ENCODE measurements at places on chromosomes 7 and 10.
A peak's percentile ranks its signal among the peaks of the same experiment; 100 is the strongest.

- no peak for DNase-seq
Measured at GRCh38 chr10:33137356-33138005, 179.5 kb upstream of the ITGB1 start.

GRCh38 chr7:103680161-103681144 lies 234.4 kb upstream of the SLC26A5 start:
- DNase-seq, result no peak

GRCh38 chr7:89687211-89687610 lies 467.1 kb upstream of the STEAP1 start:
- DNase-seq, result no peak

GRCh38 chr10:17841050-17841449 lies 31.9 kb downstream of the MRC1 start:
- DNase-seq, result peak; percentile 16

DNA sequence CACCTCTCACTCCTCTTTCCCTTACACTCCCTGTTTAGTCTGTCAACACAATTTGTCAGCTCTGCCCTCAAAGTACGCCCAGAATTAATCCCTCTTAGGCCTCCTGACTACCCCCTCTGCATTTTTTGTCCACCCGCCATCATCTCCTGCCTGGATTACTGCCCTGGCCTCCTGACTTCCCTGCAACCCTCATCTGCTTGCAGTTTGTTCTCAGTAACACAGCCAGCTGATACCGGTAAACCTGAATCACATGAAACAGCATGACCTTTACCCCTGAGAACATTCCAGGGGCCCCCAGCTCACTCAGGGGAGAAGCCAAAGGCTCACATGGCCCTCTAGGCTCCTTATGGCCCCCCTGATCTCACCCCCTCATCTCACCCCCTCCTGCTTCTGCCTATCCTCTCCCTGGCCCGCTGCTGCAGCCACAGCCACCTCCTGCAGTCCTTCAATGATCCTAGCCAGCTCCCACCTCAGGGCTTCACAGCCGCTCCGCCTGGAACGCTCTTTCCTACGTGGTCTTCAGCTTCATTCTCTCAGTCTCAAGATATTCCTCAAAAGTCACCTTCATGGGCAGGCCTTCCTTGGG lies 8.9 kb downstream of the C10orf53 start:
- DNase-seq, result no peak

DNA sequence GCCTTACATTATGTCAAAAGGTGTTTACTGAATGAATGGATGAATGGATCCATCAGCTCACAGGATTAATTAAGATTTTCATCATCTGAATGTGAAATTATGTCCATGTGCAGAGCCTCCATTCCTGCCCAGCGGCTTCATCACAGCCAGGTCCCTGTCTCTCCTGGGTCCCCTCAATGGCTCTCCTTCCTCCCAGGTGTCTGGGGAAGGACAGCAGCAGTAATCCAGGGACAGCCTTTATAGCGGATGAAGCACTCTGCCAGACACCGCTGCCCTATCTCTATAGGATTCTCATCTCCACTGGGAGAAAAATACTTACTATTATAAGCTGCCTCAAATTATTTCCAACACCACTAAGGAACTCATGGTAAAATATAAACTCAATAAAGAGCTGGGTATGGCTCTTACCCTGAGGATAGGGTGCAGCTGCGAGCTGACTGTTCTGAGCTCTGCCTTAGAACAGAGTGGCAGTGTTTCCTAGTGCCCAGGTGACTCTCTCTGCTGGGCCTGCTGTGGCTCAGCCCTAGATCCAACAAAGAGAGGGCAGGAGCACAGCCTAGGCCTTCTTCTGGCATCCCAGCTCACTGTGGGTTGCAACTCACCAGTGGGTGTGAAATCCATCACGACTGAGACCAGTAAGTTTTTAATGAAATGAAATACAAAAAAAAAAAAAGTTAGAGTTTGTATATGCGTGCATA lies 38.3 kb downstream of the GPRIN2 start:
- DNase-seq, result no peak

GRCh38 chr7:32153006-32153405 lies 82.8 kb upstream of the PDE1C start:
- DNase-seq, result no peak

GRCh38 chr10:299969-300368 lies 164.7 kb downstream of the ZMYND11 start:
- DNase-seq, result no peak

DNA sequence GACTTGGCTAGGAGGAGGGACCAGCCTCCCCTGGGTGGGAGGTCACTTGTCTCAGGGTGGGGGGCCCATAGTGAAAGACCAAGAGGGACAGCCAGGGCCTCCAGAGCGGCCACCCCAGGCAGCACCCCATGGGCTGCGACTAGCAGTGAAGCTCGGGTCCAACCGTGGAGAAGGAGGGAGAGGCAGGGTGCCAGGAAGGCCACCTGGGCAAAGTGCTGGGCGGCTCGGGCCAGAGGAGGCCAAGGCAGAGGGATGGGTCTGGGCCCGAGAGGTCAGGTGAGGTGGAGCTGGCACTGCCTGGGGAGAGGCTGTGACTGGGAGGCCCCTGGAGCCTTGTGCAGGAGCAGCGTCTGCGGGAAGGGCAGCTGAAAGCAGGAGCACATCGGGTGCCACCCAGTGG lies 41.8 kb downstream of the CLRN3 start:
- no peak for DNase-seq

DNA sequence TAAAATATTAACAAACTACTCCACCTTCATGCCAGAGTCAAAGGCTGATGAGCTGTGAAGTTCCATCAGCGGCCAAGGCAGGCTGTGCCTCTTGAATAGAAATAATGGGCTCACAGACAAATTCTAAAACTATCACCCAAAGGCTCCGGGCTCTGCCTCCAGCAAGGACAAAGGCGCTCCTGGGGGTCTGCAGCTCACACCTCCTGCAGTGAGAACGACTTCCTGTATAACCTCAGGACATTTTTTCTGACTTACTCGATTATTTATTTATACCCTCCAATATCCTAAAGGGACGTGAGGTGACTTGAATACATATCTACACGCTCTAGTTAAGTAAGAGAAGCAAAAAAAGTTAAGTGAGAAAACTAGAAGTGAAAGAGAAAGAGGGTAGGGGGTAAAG lies 500.7 kb downstream of the CCSER2 start:
- no peak for DNase-seq

DNA sequence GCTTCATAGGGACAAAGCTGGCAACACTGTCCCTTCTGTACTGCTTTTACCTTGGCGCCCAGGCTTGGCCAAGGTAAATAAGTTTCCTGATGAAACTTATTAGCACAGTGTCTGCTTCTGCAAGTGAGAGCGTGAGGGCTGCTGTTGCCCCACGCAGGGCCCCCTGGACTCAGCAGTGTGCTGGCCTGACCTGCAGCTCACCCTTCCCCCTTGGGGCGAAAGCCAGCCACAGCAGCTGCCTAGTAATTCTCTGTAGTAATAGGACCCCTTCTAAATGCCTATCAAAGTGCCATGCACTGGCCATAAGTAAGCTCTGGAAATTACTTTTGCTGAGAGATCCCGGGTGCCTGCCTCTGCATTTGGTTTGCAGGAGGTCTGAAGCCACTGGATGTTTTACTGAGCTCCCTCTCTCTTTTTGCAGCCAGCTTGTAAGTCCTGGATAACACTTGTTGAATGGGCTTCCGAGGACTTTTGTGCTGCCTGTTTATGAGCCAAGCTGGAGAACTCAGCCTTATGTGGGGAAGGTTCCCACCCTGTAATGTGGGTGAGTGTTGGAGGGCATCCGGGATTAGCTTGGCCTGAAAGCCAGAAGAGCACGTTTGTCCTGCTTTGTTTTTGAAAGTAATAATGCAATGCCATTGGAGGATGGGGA lies 293.9 kb downstream of the C7orf25 start:
- no peak for DNase-seq

- DNase-seq, result no peak
Measured at GRCh38 chr10:90847436-90847835, 10.4 kb downstream of the HTR7 start.

- DNase-seq, result peak; percentile 50
Measured at GRCh38 chr10:115710136-115710535, 562.9 kb downstream of the GFRA1 start.

DNA sequence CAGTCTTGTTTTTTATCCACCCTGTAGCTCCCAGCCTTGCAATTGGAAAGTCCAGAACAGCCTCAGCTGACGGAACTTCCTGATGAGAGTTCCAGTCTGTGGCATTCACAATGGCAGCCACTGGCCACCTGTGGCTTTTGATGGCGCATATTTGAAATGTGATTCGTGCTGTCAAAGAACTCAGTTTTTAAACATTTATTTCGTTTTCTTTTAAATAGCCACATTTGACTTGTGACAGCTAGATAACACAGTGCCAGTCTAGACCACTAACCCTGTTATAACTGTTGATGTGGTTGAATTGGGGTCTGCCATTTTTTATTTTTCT lies 97.3 kb downstream of the INPP5A start:
- DNase-seq, result no peak

DNA sequence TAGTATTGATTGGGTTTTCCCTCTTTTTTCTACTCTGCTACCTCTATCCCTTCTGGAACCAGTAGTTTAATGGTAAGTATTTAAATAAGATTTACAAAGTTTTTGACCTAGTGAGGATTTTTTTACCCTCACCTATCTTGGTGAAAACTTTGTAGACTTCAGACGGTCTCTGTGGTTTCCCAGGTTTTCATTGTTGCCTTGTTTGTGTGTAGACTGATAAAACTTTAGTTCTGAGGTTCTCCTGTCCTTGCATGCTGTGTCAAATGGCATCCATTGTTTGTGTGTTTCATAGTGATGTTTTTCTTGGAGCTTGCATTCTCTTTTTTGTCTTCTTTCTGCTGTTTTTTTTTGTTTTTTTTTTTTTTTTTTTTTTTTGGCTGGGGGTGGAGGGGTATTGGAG lies 22.6 kb downstream of the ZNRF2 start:
- DNase-seq, result no peak

GRCh38 chr10:4527281-4527970 lies 298.6 kb upstream of the AKR1E2 start:
- no peak for DNase-seq

- no peak for DNase-seq
Measured at GRCh38 chr7:46168671-46169383, 247.8 kb upstream of the IGFBP3 start.

DNA sequence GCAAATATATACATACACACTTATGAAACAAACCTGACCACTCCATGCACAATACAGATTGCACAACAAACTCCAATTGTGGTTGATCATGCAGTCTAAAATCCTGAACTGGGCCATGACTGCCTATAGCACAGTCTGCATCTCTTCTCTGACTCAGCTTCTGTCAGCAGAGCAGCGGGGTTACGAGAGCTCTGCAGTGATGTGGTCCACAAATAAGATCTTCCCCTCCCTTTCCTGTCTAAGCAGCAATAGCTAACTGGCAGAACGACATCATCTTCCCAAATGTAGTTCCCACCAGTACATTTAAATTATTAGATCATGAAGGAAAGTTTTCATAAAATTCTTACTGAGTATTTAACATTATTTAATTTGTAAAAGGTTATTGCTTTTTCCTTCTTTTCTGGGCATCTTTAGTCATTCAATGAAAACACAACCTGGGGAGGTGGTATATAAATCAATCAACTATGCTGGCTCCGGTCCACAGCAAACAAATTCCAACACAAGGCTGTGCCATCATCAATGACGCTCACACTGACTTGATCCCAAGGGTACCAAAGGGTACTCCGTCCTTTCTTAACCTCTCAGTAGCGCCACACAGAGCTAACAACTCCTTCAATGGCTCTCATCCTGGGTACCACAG lies 17.1 kb downstream of the ARHGAP21 start:
- peak; percentile 86 for DNase-seq

DNA sequence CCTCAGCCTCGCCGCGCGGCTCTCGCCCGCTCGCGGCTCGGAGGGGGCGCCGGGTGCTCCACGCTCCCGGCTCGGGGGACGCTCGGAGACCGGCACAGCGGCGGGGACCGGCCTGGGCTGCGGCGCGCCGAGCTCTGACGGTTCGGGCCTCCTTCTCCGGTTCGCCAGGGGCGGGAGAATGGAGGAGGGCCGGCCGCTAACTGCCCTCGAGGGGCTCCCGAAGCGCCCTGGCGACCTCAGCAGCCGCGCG lies 232 bp upstream of the GRID1 start:
- no peak for DNase-seq

- DNase-seq, result no peak
Measured at GRCh38 chr7:24981171-24981951, 1.4 kb upstream of the OSBPL3 start.

- no peak for DNase-seq
Measured at GRCh38 chr10:119633538-119634218, 17.5 kb upstream of the BAG3 start.

DNA sequence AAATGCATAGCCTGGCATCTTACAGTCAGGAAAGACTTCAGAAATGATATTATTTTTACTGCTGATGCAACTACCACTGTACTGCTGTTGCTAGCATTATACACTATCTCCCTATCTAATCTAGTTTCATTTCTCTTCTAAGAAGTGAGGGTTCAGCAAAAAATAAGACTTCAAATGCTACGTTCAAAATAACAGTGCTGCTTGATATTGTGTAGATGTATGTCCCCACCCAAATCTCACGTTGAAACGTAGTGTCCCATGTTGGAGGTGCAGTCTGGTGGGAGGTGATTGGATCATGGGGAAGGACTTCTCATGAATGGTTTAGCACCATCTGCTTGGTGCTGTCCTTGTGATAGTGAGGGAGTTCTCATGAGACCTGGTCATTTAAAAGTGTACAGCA lies 129.4 kb downstream of the ANK3 start:
- no peak for DNase-seq

DNA sequence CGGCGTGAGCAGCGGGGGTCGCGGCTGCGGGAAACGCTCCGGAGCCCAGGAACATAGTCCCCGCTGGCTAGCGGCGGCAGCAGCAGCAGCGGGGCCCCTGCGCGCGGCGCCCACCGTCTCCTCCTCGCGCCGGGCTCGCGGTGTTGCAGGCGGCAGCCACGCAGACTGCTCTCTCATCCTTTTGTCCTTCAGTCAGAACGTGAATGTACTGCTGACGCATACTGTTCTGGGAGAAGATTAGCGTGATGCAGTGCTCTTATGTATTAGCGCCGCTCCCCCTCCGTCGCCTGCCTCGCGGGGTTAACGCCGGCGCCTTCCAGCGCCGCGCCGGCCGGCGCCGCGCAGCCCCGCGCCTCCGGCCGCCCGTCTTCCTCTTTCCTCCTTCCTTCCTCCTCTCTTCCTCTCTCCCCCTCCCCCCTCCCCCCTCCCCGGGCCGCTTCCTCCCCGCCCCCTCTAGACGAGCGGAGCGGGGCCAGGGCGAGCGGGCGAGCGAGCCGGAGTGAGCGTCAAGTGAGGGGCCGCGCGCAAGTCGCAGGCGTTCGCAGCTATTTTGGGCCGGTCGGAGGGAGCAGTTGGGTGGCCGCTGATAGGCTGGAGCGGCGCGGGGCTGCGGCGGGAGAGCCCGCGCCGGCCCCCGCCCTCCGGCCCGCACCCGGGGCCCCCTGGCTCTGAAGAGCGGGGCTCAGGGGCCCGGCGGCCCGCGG lies 816 bp upstream of the LRRC4 start:
- no peak for DNase-seq

- peak; percentile 72 for DNase-seq
Measured at GRCh38 chr7:122803323-122803722, 82.9 kb downstream of the CADPS2 start.

GRCh38 chr10:17910125-17910789 lies 41.5 kb upstream of the SLC39A12 start:
- peak; percentile 83 for DNase-seq

All from RKO (cell line).